ENCODE measurements at places on chromosomes 6 and 20. TPM values are rescaled to one million over a fixed set of nuclear protein-coding genes. Genes with fewer than 3 reads are reported as not detected.

GRCh38 chr6:167148021-167148420 lies 9.8 kb downstream of the GPR31 start:
- DNase-seq = no peak

- DNase-seq = no peak
Measured at GRCh38 chr20:37917461-37917860, 14.5 kb downstream of the VSTM2L start.

DNA sequence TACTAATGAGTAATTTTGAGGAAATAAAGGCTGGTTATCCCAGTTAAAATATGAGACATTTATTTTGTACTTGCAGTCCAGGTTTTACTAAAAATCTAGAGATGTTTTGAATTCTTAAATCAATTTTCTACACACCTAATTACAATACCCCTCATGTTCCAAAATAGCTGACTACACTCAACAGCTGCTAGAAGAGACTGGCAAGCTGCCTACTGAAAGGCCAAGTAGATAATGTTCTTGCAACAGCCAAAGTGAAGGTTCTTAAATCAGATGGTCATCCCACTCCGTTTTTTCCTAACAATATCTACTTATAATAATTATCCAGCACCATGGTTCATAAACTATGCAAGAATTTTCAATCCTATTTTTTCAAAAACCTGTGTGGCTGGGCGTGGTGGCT lies 69.0 kb downstream of the DTNBP1 start:
- DNase-seq = no peak

DNA sequence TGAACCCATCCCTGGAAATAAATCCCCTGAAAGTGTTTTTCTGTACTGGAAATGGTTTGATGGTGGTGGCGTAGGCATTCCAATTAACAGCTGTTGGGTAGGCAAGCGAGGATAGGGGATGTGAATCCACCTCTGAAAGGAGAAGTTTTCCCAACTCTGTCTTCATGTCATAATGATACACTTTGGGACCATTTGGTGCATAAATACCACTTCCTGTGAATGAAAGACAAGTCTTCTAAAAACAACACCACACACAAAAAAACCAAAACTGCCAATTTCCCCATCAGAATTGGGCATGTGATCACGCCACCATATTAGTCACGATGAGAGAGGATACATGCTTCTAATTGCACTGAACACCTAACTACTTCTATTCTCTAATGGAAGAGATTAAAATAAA lies 6.4 kb downstream of the VNN2 start:
- DNase-seq = no peak

DNA sequence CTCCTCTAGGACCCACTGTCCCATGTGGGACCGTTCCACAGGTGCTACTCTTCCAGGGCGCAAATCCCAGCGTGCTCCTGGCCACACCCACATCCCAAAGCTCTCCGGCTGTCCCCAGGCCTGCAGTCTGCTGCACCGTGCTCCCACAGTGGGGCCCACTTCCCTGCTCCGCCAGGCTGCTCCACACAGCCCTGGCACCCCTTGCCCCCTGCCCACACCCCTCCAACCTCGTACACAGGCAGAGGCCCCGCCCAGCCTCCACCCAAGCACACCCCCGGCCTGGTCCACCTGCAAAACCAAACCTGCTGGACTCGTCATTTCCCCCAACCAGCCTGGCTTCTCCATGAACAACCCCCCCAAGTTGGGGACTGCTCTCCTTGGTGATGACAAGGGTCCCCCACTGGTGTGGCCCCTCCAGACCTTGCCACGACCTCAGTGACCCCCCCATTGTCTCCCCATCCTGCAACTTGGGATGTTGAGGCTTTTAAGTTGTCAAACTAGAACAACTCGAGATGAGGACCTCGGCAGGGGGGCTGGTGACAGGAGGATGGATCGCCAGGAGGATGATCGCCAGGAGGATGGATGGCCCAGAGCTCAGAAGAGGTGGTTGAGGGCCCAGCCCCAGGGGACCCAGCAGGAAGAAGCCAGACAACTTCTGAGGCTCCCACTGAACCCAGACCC lies 27.1 kb downstream of the YTHDF1 start:
- DNase-seq = no peak

- no peak for DNase-seq
Measured at GRCh38 chr6:13846841-13847240, 32.5 kb upstream of the MCUR1 start.

DNA sequence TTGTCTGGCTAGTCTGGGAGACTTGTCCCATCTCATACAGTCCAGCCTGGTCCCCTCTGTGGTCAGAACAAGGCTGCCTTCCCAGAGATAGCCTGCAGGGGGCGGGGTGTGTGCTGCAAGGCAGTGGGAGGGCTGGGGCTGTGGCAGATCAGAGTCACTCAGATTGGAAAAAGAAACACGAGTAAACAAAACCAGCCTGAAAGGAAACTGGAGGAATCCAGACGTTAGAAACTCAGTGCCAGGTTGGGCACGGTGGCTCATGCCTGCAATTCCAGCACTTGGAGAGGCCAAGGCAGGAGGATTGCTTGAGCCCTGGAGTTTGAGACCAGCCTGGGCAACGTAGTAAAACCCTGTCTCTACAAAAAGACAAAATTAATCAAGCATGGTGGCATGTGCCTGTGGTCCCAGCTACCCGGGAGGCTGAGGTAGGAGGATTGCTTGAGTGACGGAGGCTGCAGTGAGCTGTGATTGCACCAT lies 20.2 kb downstream of the LEMD2 start:
- peak; percentile 67 for DNase-seq

The TOMM6 gene
- total RNA-seq = 316 TPM

The ADGRF5 gene
- total RNA-seq = not detected

The RUNX2 gene
- total RNA-seq = 60.8 TPM

The MUC22 gene
- total RNA-seq = not detected
